Endothelial cell of umbilical vein (primary cell): ENCODE measurements at places on chromosomes 6 and 20. TPM values are rescaled to one million over a fixed set of nuclear protein-coding genes. Genes with fewer than 3 reads are reported as not detected.

The OTOR gene
- total RNA-seq, result not detected in 2 replicates

The REM1 gene
- not detected in 2 replicates for total RNA-seq

The RIMS1 gene
- total RNA-seq, result 0.44 TPM in 1 of 2 replicates, not detected in the other

DNA sequence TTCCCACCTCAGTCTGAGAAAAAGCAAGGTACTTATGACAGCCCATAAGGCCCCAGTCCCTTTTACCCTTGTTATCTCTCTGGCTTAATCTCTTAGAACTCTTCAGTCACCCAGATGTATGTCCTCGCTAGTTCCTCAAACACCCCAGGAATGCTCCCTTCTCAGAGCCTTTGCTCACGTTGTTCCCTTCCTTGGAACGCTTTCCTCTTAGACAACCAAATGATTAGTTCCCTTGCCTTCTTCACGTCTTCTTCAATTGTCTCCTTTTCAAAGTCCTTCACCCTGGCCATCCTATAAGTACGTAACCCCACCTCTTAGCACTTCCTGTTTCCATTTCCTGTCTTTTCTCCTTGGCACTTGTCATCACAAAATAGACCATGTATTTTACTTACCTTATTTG, 1.1 kb upstream of the APOBEC2 start:
- H3K4me1 ChIP-seq, result peaks cover 5% of the 10 kb centered on the region
- H3K4me3 ChIP-seq, result no peak overlapping the region
- H3K36me3 ChIP-seq, result no peaks in the 10 kb centered on the region
- H3K27ac ChIP-seq, result no peak overlapping the region

DNA sequence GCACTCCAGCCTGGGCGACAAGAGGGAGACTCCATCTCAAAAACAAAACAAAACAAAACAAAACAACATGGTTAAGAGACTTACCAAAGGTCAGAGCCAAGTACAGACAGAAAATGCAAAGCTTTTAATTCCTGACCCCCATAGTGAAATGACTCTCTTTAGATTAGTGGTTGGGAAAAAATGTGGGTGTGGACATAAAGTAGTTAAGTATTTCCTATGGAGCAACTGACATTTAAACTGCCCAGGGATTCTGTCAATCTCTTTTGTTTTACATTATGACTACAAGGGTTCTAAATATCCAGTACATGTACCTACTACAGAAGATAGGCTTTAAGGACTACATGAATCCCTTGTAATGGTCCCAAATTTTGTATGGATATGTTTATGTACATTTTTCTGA, 75.1 kb downstream of the IRAK1BP1 start:
- H3K4me3 ChIP-seq, result no peak overlapping the region
- H3K36me3 ChIP-seq, result peaks cover 3% of the 10 kb centered on the region
- DNase-seq, result no peak

- peaks cover 8% of the 10 kb centered on the region for H3K36me3 ChIP-seq
- no peaks in the 10 kb centered on the region for H3K27me3 ChIP-seq
- peaks cover 19% of the 10 kb centered on the region for H3K4me1 ChIP-seq
- DNase-seq, result no peak
Observed at GRCh38 chr20:49659056-49659455, 54.6 kb downstream of the B4GALT5 start.

DNA sequence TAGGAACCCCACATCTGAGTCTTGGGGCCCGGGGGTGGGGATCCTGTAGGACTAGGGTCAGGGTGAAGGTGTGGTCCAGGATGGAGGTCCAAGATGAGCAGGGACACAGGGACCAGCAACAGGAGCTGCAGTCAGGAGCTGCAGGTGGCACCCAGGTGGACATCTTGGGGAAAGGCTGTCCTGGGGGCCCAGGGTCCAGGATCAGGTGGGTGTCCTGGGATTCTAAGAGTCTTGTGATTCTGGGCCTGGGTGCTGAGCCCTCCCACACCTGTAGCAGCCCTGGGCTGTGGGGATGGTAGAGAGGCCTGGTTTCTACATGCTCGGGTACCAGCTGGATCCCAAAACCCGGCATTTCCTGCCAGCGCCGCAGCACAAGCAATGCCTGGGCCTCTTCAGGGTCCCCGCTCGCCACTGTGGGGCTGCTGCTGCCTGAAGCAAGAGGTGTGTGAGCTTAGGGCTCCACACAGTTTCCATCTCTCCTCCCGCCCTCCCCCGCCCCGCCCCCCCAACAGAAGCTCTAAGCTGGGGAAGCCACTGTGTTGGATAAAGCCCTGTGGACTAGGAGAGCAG, 20.7 kb downstream of the ERGIC3 start:
- H3K4me1 ChIP-seq, result no peaks in the 10 kb centered on the region
- no peaks in the 10 kb centered on the region for H3K27me3 ChIP-seq
- H3K4me3 ChIP-seq, result no peak overlapping the region

DNA sequence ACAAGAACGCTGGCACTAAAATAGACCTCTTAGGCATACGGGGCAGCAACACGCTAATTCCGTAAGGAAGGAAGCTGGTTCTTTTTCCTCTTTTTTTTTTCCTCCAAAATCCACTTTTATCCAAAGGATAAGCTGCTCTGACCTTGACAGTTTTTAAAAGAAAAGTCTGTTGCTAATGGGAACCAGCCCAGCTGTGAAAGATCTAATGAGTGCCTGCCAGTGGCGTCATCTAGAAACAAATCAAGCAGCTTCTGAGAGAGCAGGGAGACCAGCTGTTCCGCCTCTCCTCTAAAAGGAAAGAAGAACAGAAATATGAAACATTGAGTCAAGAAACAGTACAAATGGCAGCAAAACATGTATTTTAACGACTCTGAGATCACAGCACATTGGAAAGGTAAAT, 78.6 kb downstream of the FAXC start:
- H3K4me1 ChIP-seq, result no peaks in the 10 kb centered on the region
- no peaks in the 10 kb centered on the region for H3K27me3 ChIP-seq
- no peak overlapping the region for H3K4me3 ChIP-seq
- no peak for DNase-seq
- no peaks in the 10 kb centered on the region for H3K36me3 ChIP-seq
- no peak overlapping the region for H3K27ac ChIP-seq
